ENCODE measurements at places on chromosomes 13 and 19. TPM values are rescaled to one million over a fixed set of nuclear protein-coding genes. Genes with fewer than 3 reads are reported as not detected.
A peak's percentile ranks its signal among the peaks of the same experiment; 100 is the strongest.

Gene PRSS57
- total RNA-seq, result not detected

Gene ALKBH7
- 46.0 TPM for total RNA-seq

Gene TEX101
- not detected for total RNA-seq

Gene C19orf85
- not detected for total RNA-seq

Gene ARHGAP45
- total RNA-seq, result 0.57 TPM

DNA sequence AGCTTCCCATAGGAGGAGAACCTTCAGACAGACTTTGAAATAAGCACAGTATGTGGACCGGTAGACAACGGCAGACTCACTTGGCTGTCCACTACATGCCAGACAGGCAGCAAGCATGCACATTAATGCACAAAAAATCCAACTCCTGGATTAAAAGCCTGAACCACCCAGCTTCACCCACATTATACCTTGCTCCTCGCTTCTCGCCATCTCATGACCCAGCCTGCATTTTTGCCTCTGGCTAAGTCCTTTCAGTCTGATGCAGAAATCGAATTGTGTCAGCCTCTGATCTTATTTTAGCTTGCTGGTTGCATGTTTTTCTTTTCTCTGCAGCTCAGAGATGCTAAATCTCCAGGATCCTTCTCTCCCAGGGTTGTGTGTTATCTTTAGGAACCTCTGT lies 358.7 kb downstream of the RFC3 start:
- DNase-seq, result no peak

DNA sequence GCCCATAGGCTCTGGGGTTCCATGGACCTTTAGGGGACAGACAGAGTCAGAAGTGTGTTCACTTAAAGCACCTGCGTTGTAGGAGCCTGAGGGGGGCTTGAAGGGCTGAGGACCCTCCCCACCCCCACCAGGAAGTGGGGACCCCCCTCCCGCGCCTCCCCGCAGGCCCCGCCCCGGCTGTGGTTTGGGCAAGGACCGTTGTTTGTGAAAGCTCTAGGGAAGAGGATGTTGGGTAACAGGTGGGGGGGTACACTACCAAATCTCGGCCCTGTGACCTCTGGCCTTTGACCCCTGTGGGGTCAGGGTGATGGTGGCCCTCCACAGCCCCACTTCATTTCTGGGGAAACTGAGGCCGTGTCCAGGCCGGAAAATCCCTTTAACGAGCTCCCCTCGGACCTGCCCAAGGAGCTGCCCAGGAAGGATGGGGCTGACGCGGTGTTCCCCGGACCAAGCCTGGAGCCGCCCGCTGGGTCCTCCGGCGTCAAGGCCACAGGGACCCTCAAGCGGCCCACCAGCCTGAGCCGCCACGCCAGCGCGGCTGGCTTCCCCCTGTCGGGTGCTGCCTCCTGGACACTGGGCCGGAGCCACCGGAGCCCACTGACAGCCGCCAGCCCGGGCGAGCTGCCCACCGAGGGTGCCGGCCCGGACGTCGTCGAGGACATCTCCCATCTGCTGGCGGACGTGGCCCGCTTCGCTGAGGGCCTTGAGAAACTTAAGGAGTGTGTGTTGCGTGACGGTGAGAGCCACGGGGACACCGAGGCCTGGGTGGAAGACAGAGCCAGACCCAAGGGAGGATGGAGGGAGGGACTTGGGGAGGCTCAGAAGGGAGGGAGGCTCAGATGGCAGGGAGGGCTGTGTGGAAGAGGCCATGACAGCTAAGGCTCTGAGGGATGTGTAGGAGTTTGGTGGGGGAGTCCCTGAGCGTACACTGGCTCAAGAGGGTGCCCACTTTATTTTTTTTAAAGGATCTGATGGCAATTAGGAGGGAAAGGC lies 1.3 kb downstream of the ARHGAP45 start:
- DNase-seq, result peak; percentile 88

DNA sequence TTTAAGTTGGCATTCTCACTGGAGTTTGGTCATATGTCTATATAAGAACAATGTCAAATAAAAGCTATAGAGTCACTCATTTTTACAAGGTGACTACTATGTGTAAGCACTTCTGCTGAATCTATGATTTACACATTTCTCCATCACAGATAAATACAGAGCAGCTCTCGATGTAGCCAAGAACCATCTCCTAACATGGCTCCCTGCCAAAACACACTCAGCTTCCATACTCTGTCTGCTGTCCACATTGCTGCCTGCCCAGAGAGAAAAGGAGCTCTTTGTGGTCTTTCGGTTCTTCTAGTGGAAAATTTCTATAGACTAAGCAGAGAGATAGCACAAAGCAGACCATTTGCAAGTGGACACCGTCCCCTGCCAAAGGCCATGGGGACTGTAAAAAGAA lies 190.9 kb upstream of the KLF12 start:
- DNase-seq, result no peak

DNA sequence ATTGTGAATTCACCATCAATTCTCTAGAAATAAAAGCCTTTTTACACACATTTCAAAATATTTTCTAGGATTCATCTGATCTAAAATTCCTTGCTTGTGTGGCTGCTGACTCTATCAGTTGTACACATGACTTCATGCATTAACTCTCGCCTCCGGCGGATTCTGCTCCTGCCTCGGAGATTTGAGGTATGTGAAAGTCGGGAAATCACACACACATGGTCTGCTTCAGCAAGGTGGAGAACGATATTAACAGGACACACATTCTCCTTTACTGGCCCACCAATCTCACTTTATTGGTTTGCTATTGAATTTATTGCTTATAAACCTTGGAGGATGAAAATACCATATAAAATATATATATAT lies 855.7 kb downstream of the SLITRK5 start:
- no peak for DNase-seq

DNA sequence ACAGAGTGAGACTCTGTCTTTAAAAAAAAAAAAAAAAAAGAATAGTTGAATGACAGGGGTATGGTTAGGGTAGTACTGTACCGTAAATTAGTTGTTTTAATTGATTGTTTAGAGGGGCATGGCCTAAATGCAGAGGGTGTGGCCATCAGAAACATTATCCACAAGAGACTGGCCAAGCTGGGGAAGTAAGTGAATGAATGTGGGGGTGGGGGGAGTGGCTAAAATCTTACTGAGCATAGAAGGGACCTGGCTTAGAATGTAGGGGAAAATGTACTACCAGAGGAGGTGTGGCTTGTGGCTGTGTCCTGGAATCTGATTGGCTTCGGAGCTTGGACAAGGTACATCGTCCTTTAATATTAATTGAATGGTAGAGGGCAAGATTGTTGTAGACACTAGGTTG lies 3.8 kb downstream of the BCL2L12 start:
- DNase-seq, result no peak

DNA sequence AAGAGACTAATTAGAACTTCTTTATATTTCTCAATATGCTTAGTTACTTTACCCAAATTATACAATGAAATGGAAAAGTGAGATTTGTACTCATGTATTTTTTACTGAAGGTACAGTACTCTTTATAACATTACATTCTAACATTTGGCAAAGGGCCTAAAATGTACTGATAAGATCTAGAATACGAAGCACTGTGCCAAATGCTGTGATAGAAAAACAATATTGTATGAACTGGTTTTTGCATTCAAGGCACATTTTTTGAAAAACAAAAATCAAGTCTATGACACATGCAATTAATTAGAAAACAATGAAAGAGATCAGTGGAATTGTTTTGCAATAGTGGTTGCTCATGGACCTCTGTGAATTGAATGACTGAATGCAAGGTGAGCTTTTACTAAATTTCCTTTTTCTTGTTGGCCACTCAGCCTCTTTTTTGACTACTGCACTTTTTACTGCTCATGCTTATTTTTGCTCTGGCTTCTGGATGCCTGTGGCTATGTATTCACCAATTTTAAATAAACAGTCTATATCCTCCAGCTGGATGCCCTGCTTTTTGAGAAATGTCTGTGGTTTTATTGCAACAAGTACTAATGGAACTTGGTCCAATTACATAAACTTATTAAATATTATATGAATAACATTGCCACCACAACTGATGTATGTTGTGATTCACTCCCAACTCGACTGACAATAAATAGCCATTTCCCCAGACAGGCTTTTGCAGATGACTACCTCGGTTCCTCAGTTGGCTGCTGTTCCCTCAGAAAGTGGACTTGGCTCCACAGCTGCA lies 41.4 kb upstream of the OBI1 start:
- no peak for DNase-seq

GRCh38 chr19:6464070-6464873 lies at the start of gene CRB3:
Gene CRB3, plus strand, starts transcription at chr19:6464271. Its CDS starts 431 bp downstream, at chr19:6464702.
- peak; percentile 92 for DNase-seq

- no peak for DNase-seq
These were observed 4.8 kb upstream of the DAPK3 start for GRCh38 chr19:3975637-3976087.

- no peak for DNase-seq
These were observed 4.5 kb downstream of the LRRC25 start for GRCh38 chr19:18392926-18393325.

DNA sequence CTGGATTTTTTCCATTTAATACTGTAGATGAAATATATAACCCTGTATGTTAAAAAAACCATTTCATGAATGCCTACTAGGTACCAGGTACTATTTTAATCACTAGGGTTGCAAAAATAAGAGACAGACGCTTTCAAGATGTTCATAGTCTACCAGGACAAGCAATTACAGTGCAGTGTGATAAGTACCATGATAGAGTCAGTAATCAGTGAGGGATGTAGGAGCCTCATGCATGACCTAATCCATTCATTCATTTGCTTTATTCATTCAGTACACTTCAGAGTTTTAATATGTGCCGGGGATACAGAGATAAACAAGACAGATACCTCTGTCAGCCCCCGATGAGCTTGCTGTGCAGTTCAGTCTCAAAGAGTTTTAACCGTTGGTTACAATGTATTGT lies 3.0 kb downstream of the WASF3 start:
- DNase-seq, result no peak
